ENCODE measurements at places on chromosomes 3 and 15. TPM values are rescaled to one million over a fixed set of nuclear protein-coding genes. Genes with fewer than 3 reads are reported as not detected.
A peak's percentile ranks its signal among the peaks of the same experiment; 100 is the strongest.

- no peak for DNase-seq
These were observed 67.6 kb downstream of the HES1 start for GRCh38 chr3:194203482-194204041.

DNA sequence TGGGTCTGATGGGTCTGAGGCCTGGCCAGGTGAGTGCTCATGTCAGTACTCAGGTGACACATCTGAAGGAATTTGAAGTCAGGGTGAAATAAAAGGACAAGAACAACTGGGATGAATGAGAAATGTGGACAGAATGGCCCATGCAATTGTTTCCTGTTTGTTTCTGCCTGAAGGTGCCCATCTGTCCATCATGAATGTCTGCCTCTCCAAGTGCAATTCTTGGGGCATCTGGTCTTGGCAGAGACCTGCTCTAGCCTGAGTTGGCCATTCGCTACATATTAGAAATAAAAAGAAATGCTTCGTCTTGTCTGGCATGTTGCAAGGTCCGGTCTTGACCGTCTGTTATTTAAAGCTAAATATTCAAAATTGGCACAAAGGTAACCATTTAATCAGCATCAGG, 142.0 kb upstream of the AGBL1 start:
- no peak for DNase-seq

- DNase-seq, result no peak
These were observed 129.3 kb upstream of the CRBN start for GRCh38 chr3:3308809-3309208.

DNA sequence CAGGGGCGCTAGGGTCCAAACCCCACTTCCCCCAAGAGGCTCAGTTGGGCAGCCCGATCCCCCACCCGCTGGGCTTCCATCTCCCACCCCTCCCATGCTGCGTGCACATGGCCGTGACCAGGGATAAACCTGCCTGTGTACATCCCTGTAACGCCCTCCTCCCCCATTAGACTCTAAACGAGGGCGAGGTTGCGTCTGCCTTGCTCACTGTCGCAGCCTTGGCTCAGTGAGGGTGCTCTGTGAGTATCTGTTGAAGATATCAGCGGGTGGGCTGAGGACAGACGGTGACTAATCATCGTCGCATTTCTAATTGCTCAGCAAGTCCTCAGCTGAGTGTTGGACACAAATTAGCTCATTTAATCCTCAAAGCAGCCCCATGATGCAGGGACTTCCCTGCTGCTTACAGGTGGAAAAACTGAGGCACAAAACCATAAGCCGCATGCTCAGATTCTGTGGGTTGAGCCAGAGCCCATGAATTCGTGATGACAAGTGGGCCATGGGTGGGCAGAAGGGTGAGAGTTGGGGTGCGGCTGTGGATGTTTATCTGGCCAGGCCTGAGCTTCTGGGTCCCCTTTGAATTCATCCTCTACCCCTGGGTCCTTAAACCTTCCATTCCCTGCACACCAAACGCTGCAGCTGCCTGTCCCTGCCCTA, 26.0 kb downstream of the FBLN2 start:
- DNase-seq, result peak; percentile 63

DNA sequence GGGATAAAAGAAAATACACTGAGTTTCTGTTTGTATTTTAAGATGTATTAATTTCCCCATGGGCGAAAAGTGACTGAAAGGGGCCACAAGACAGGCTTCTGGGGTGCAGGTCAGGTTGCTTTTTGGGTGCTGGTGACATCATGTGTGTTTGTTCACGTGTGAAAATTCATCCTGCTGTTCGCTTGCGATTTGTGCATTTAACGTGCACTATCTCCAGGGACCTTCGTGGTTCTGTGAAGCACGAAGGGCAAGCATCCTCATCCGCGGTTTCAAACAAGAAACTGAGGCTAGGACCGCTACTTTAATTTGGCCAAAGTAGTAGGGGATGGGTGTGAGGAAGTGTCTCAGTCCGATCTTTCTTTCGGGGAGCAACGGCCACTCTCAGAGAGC, 1.6 kb upstream of the SMAD6 start:
- DNase-seq, result no peak

DNA sequence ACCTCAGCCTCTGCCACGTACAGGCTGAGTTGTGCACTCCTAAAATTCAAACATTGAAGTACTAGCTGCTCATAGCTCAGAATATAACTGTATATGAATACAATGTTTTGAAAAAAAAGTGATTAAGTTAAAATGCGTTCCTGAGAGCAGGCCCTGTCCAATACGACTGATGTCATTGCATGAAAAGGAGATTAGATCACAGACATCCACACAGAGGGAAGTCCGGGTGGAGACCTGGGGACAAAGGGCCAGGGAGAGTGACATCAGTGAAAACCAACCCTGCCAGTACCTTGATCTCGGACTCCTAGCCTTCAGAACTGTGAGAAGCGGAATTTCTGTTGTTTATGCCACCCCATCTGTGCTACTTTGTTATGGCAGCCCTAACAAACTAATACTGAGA, 311.4 kb upstream of the NR2F2 start:
- no peak for DNase-seq

GRCh38 chr3:180142041-180142440, 105.3 kb upstream of the PEX5L start:
- DNase-seq, result no peak

DNA sequence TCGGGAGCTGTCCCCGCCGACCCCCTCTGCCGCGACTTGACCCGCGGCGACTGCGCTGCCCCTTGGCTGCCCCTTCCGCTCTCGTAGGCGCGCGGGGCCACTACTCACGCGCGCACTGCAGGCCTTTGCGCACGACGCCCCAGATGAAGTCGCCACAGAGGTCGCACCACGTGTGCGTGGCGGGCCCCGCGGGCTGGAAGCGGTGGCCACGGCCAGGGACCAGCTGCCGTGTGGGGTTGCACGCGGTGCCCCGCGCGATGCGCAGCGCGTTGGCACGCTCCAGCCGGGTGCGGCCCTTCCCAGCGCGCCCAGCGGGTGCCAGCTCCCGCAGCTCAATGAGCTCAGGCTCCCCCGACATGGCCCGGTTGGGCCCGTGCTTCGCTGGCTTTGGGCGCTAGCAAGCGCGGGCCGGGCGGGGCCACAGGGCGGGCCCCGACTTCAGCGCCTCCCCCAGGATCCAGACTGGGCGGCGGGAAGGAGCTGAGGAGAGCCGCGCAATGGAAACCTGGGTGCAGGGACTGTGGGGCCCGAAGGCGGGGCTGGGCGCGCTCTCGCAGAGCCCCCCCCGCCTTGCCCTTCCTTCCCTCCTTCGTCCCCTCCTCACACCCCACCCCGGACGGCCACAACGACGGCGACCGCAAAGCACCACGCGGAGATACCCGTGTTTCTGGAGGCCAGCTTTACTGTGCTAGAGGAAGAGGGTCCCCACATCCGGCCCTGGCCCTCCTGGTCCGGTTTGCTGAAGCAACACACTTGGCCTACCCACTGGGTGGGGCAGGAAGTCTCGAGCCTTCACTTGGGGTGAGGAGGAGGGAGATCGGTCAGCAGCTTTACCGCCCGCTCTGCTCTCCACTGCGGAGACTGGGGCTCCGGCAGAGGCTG, at the start of gene RASSF1:
RASSF1 (minus strand) TSS at position 389 of the 882 bp plus-strand sequence; CDS start at position 358, 31 bp downstream.
- DNase-seq, result peak; percentile 89

DNA sequence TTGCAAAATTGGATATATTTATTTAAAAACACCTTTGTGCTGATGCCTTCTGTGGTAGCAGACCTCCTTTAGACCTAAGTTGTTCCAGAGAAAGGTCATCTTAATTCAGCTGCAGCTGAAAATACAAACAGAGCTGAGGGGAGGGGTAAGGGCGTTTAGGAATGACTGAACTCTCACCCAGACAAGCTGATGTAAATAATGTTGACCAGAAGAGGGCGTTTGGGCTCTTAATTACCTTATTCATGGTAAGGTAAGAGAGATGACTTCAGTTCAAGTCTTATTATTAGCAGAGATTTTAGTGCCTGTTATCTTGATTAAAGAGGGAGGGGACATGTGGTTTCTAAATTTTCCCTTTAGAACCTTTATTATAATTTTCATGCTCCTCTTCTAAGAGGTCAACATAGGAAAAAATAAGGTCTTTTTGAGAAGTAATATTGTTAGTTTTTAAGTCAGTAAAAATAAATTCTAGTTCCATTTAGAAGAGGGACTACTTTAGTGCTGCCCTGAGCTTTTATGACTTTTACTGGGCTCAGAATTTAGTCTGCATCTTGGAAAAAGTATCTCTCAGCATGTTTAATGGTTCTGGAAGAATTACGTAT, 46.3 kb downstream of the GPR171 start:
- DNase-seq, result peak; percentile 41

DNA sequence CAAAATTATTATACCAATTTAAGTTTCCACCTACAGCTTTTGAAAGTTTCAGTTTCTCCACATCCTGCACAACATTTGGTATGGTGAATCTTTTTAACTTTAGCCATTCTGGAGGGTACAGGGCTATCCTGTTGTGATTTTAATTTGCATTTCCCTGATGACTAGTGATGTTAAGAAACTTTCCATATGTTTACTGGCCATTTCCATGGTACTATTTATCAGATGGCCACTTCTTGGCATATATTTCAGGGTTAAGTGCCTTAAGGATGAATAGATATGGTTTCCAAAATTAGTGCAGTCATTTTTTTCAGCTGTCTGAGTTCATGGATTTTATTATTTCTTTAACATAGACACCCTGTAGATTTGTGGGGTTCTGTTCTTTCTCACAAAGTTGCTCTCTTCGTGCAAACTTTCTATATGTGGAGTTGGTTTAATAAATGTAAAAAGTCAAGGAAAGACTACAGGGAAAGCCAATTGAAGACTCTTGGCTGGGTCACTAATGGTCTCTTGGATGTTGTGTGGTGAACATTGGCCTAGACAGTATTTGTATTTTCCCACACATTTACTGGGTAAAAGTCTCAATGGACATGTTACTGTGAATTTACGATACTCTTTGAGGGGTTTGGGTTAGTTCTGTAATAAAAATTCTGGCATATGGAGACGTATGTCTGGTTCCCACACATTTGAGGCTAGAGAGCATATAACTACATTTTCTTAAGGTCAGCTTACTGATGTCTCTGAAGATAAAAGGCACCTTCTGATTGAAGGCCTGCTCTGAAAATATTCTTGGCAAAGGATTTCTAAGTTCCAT, 147.5 kb upstream of the PDZRN3 start:
- peak; percentile 60 for DNase-seq

- peak; percentile 71 for DNase-seq
These were observed 513 bp downstream of the CLASP2 start for GRCh38 chr3:33717616-33717865.

NR2F2 gene
- 12.5 TPM for total RNA-seq

FAM81A gene
- total RNA-seq, result 4.3 TPM

ACAA1 gene
- 24.6 TPM for total RNA-seq

SPESP1 gene
- total RNA-seq, result 0.72 TPM

THRB gene
- 8.4 TPM for total RNA-seq

OR5K2 gene
- total RNA-seq, result 1.4 TPM

Measured in umbilical cord (tissue), 2 donors.